ENCODE measurements at places on chromosomes 11 and 22.

- DNase-seq = no peak
These were observed 12.0 kb downstream of the ETS1 start for GRCh38 chr11:128575174-128575960.

- DNase-seq = peak; percentile 82
These were observed at the start of gene COMMD9 for GRCh38 chr11:36289226-36289852. Gene COMMD9 (minus strand): TSS chr11:36289424. CDS start chr11:36289412, 12 bp downstream.

GRCh38 chr11:46038529-46038928 is 82.7 kb downstream of the PHF21A start:
- DNase-seq = no peak

GRCh38 chr22:29307596-29308147 is 1.2 kb downstream of the GAS2L1 start:
- DNase-seq = no peak

GRCh38 chr22:27676545-27677213 is 124.9 kb downstream of the MN1 start:
- no peak for DNase-seq

- no peak for DNase-seq
These were observed 1.7 kb upstream of the GAB2 start for GRCh38 chr11:78419327-78419726.

- DNase-seq = no peak
These were observed 27.6 kb upstream of the CASP12 start for GRCh38 chr11:104925850-104926249.

- DNase-seq = no peak
These were observed 67.5 kb downstream of the PRR5L start for GRCh38 chr11:36363361-36364268.

GRCh38 chr11:106077609-106078455 is at the start of gene AASDHPPT:
Gene AASDHPPT (plus strand): TSS chr11:106077662. CDS start chr11:106077711, 49 bp downstream.
- no peak for DNase-seq

GRCh38 chr11:10265936-10266335 is 28.1 kb downstream of the SBF2 start:
- DNase-seq = no peak

GRCh38 chr11:64865286-64866172 is 12.9 kb downstream of the EHD1 start:
- no peak for DNase-seq

GRCh38 chr11:130315354-130315970 is 745 bp upstream of the ZBTB44 start:
- DNase-seq = peak; percentile 25

- no peak for DNase-seq
These were observed 70.2 kb downstream of the DBX1 start for GRCh38 chr11:20089796-20090653.

- DNase-seq = no peak
These were observed 19.4 kb upstream of the LRRC55 start for GRCh38 chr11:57162179-57162898.

DNA sequence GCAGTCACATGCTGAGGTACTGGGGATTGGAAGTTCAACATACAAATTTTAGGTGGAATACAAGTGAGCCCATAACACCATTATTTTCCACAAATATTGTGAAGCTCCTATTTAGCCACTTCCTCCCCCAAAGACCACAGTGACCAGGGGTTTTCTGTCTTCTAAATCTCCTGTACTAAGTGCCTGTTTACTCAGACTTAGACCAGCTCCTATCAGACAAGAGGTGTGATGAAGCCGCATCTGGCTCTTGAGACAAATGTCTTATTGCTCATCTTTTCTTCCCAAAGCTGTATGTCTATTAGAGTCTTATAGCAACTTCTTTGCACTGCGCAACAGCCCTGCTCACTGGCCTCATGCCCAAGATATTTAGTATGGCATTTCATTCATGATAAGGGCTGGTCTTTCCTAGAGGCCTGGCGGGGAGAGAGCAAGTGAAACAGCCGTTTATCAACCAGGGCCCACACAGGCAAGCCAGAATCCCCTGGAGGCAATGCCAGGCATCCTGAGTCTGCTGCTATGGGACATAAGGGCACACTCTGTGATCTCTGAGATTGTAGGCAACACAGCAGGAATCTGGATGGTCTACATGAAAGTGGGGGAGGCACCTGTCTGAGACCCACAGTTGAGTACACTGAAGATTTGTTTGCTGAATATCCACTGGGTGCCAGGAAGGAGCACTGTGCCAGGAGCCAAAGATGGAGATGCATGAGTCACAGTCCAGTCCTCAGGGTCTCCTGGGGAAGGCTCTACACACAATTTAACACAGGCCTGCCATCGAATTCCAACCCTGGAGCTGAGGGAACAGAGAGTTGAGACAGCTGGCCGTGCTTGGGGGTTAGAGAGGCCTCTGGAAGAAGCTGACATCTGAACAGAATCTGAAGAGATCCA is 78.5 kb upstream of the NCAM1 start:
- no peak for DNase-seq

GRCh38 chr22:40541300-40541699 is 95.2 kb downstream of the MRTFA start:
- no peak for DNase-seq

DNA sequence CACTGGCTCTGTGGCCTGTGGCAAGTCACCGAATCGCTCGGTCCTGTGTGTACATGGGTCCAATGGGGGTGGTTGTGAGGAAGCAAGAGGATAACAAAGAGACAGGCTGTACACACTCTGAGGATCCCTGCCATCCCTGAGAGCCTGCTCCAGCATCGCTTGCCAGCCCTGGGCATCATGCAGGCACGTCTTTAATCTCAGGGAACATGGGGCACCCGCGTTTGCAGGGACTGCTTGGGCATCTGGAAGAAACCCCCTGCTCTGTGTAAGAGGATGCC is 1.3 kb upstream of the C1QTNF5 start:
- DNase-seq = no peak

- DNase-seq = no peak
These were observed 24.8 kb downstream of the APOL5 start for GRCh38 chr22:35742342-35743100.

- DNase-seq = no peak
These were observed 40.9 kb upstream of the ANO1 start for GRCh38 chr11:70036971-70037882.

DNA sequence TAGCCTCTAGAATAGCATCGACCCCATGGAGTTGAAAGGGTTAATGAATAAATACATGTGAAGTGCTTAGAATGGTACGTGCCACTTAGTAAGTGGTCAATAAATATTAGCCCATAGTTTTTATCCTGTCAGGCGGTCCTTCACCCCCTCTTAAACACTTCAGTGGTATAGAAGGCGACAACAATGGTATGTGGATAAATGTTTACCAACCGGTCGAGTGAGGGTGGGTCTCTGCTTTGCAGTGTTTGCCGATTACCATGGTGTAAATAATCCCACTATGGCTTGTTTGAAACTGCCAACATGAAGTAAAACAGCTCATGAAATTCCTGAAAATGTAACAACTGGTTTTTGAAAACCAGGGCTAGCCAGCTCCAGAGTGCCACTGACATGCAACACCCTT is 541.2 kb downstream of the BUD13 start:
- no peak for DNase-seq

- DNase-seq = no peak
These were observed 1.1 kb upstream of the OR52N2 start for GRCh38 chr11:5807580-5807979.

- no peak for DNase-seq
These were observed 22.8 kb downstream of the CASP5 start for GRCh38 chr11:105000167-105000566.

DNA sequence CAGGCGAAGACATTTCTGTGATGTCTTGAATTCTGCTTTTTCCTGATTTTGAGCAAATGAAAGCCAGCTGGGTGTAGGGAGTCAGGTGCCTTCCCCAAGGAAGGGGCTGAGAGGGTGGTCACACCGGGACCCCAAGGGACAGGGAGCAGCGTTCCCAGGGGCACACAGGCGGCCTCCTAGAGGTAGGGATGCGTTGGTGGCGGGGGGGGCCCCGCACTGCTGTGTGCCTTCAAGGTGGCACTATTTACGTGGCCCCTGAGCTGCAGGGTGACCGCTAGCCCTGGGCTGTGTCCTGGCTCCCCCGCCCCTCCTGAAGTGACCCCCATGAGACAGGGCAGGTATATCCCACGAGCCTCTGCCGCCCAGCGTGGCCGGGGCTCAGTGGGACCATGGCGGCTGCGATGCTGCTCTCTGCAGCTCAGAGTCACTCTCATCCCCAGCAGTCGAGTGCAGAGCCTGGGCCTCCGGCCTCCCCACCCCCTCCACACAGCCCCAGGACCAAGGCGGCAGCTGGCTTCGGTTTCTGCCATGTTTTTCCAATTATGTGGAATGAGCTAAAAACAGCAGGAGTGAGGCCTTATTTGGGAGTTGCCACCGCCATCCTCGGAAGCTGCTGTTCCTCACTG is 60.9 kb downstream of the LRP5 start:
- no peak for DNase-seq

DNA sequence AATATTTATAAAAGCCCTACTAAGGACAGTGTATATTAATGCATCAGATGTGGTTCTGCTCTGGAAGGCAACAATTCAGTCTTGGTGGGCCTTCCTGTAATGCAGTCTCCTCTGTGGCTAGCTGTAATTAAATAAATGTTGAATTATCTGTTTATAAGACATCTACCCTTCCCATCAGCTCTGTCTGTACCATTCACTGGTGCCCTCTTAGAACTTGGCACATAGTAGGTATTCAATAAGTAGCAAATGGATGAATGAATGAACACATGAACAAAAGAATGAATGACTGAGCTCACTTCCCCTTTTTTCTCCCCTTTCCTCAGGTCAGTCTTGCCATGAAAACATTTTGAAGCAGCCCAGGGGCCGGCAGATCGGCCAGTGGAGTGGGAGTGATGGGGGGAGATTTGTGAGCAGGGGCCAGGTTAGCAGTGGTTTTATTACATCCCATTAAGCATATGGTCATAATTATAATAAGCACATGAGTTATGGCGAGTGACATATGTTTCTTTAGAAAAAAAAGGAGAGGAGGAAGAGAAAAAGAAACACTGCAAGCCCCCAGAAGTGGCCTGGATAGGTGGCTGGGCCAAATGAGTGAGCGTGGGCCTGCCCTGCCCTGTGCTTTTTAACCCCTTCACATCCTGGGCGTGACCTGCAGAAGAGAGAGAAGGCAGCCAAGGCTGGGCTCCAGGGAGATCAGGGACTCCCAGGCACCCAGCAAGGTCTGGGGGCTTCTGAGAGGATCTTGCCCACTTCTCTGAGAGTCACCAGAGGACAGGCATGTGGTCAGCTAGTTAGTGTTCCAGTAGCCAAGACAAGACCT is 48.6 kb upstream of the CD82 start:
- DNase-seq = no peak

- DNase-seq = no peak
These were observed 145.3 kb downstream of the CRYBB2 start for GRCh38 chr22:25364736-25365241.
